Endodermal cell (in vitro differentiated cells): ENCODE measurements at places on chromosomes 13 and 19.

DNA sequence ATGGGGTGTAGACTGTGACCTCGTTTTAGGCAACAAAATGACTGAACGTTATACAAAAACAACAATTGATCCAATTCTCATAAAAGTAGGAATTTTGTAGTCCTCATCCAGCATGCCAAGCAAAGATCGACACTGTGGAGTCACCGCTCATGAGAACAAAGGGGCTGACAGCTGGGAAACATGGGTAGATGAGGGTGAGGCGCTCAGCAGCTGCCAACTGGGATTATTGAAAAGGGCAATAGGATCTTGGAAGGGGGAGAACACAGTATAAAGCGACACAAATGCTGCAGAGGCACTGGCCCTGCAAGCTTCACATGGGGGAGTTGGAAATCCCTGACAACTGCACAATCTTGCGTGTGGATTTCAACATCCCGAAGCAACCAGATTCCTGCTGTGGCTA is 5.4 kb upstream of the ZNF765 start:
- no peak for DNase-seq

- DNase-seq = no peak
Observed at GRCh38 chr19:41967054-41967783, 8.1 kb upstream of the RABAC1 start.

DNA sequence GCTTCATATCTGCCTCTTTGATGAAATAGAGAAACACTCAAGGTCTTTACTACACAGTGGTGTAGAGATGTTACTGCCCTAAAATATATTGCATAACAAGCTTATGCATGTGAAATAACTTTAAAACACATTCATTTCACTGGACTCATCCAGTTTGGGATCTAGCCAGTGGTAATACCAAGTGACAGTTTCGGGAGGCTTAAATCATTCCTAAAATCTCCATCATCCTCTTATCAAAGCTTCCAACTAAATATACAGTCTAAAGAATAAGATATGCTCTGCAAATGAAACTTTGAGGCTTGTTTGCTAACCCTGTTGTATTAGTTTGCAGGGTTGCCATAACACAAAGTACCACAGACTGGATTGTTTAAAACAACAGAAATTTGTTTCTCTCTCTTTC is 52.8 kb downstream of the THSD1 start:
- no peak for DNase-seq

GRCh38 chr19:2474232-2475017 is 1.5 kb upstream of the GADD45B start:
- peak; percentile 97 for DNase-seq

DNA sequence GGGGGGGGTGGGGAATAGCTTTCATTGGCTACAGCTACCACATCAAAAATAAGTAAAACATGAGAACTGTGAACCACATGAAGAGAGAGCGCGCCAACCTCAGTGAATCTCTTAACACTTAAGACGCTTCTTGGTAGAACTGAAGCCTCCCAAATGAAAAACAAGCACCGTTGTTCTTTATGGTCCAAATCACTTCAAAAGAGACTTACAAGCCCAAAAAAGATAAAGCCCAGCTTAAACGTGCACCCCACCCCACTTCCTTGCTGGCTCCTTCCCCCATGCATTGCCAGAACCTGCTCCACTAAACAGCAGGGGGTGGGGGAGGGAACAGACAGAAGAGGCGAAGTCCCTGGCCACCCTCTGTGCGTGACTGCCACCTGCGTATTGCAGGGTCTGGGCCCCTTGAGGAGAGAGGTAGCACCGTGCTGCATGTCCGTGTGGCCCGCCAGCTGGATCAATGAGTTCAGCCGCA is 479.1 kb downstream of the FOXO1 start:
- peak; percentile 69 for DNase-seq

GRCh38 chr13:77310161-77310560 is 16.7 kb downstream of the MYCBP2 start:
- no peak for DNase-seq

DNA sequence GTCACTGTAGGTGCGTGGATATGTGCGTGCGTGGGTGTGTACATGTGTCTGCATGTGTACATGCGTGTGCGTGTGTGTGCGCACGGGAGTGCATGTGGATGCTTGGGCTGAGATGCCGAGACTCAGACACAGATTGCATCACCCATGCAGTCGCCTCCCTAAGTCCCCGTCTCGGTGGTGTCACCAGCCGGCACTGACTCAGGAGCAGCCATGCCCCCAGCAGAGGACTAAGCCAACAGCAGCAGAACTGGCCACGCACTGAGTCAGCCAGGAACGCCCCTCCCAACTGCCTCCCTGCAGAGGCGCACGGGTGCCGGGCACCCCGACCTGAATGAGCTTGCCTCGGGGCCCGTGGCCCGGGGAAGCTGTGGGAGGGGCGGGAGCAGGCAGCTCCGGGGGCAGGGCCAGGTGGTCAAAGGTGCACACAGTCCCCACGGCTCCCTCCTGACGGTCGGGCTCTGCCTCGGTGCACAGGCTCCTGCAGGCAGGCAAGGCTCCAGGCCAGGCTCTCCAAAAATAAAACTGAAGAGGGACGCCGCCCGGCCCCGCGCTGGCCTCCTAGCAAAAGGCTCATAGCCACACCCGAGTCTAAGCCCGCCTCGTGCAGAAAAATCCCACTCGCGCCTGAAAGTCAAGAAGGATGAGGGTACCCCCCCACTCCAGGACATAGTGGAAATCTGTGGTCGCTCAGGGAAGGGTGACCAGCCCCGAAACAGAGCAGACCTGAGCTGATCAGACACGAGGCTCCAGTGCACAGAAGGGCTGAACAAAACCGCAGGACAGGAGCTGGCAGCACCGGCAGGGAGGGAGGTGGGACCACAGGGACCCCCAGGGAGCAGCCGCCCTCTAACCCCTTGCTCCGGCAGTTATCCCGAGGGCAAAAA is 49.2 kb downstream of the GADD45B start:
- DNase-seq = peak; percentile 57

- DNase-seq = peak; percentile 94
Observed at GRCh38 chr19:1624458-1624857, 19.2 kb upstream of the UQCR11 start.

- no peak for DNase-seq
Observed at GRCh38 chr13:30115257-30115600, 192.1 kb downstream of the KATNAL1 start.
